Stimulated activated naive B cell treated with anti-CD40 and anti-IgM and Interleukin-4, amounts not matched to agents 10 μg/mL and 1 μg/mL and 100 μg/mL, for 72 hours (primary cell): ENCODE measurements at places on chromosomes 5 and 9.

- DNase-seq, result no peak
These were observed 12.4 kb downstream of the CEL start for GRCh38 chr9:133074111-133074651.

DNA sequence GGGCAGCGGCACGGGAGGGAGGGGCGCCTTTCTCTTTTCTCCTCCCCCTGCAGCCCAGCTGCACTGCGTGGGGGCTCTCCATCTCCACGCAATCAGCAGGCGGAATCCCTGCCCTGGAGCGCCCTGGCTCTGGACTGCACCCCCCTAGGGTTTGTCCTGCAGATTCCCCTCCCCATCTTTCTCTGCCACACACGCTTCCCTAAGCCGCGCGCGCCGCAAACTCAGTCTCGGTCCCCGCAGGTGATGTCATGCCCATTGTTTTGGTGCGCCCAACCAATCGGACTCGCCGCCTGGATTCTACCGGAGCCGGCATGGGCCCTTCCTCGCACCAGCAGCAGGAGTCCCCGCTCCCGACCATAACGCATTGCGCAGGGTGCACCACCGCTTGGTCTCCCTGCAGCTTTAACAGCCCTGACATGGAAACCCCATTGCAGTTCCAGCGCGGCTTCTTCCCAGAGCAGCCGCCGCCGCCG lies at the start of gene KCNN2:
KCNN2 (plus strand) TSS at position 347 of the 473 bp plus-strand sequence; CDS start at position 417, 70 bp downstream.
- no peak for DNase-seq

DNA sequence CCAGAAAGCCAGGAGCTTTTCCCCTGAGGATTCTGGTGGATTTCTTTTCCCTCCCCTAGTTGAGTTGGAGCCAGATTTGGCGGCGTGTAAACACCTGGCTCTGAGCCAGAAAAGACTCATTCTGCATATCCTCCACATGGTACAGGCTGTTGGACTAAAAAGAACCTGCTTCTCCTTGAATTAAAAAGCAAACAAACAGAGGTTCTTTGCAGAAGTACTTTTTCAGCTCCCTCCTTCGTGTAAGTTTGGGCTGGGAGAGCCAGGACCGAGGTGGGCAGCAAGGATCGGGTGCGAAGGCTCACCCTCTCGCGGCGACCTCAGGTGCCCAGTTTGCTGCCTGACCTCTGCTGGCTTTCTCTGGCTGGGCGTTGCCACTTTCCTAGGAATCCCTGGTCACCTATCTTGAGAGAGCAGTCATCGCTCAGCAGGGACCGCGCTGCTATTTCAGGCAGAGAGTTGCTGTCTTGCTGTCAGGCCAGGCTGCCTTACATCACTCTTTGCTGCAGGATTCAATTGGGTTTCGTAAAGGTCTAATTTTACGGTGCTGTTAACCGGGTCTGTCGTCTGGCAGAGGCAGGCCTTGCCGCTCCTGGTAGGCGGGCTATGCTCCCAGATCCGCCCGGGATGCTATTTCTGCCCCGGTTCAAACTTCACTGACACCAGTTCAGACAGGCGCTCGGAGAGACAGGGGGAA lies 3.2 kb downstream of the PAPPA start:
- no peak for DNase-seq

DNA sequence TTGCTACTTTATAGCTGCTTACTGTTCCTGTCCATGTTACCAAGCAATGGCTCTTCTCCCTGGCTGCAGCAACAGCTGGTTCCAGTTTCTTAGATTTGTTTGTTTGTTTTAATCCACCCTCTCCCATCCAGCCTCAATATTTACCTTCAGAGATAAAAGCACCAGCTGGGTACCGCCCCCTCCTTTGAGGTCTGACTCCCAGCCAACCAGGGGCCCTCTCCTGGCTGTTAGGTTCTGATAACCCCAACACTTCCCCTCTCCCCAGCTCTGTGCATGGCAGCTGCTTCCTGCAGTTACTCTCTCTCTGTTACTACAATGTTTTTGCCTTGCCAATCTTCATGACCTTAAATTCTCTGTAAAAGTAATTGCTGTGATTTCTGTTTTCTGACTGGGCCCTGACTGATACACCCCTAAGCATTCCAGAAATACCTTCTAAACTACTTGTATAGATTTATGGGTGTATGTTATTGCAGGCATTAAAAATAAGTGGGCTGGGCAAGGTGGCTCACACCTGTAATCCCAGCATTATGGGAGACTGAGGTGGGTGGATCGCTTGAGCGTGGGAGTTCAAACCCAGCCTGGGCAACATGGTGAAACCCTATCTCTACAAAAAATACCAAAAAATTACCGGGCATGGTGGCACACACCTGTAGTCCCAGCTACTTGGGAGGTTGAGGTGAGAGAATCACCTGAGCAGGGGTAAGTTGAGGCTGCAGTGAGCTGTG lies 2.6 kb upstream of the GCNT1 start:
- no peak for DNase-seq

GRCh38 chr5:144369006-144369405 lies 198.3 kb downstream of the KCTD16 start:
- DNase-seq, result no peak

GRCh38 chr9:124277420-124277819 lies 19.7 kb downstream of the NEK6 start:
- DNase-seq, result no peak

DNA sequence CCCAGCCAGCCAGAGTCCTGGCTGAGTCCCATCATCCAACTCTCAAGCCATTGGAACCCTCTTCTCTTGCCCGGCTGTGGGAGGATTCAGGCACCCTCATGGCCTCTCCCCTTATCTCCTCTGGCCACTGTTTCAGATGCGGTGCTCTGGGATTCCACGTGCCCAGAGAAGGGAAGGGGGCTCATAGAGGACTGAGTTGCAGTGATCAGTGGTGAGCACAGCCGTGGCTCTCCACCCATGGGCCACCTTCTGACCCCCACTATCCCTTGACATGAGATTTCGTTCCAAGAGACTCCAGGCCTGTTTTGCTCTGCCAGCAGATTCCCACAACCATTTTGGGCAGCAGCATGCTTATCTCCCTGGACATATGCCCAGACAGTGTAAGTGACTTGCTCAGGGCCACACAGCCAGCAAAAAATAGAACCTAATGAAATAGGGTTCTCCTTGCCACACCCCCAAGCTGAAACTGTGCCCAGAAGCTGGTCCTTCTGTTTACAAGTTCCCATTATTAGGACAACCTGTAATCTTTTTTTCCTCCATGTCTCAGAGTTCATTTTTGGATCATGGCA lies 2.7 kb downstream of the GPX3 start:
- no peak for DNase-seq

DNA sequence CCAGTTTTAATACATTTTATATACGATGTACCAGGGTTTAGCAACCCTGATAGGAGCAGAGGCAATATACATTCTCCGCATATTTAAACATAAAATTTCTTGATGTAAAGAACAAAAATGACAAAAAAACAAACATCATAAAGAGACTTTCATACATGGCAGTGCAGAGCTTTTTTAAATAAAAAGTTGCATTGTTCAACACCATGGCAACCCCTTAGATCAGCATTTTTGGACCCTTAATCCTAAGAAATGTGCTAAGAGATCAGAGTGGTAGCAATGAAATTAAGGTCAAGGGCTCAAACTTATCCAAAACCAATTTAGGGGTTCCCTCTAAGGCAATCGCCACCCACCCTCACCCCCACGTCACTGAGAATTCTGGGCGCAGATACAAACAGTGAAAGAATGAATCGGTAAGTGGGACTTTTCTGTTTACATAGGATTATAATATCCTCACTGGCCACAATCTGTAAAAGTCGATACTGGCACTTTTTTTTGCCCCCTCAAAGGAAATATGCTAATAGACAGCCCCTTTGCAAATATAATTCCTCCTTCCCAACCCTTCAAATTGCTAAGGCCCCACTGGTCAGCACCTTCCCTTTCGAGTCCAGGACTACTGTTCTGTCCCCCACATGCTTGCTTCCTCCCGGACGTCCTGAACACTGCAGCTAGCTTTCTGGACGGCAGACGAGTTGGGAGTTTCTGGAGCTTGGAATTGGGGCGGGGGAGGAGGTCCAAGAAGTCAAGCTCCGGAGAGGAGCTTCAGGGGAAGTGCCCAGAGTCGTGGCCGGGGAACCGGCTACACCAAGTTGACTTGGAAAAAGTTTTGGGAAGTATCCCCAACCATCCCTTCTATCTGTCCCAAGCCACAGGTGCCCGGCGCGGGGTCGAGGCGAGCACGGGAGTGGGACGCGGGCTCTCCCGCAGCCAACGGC lies 2.2 kb downstream of the GAS1 start:
- DNase-seq, result no peak
